ENCODE measurements at places on chromosomes 6 and 20.

DNA sequence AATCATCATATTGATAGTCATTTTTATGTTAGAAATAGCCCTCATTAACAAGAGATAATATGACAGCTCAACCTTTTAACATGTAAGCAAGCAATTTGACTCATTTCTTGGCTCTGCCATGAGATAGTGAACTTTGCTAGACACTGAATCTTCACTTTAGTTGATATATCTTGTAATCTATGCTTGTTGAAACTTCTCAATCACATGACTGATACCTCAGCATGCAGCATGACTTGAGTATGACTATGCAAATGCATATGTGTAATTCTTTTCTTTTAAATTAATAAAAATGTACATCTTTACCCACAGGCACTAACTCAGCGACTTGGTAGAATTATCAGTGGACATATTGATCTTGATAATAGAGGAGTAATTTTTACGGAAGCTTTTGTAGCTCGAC lies 6.6 kb downstream of the UFL1 start:
- DNase-seq: no peak

DNA sequence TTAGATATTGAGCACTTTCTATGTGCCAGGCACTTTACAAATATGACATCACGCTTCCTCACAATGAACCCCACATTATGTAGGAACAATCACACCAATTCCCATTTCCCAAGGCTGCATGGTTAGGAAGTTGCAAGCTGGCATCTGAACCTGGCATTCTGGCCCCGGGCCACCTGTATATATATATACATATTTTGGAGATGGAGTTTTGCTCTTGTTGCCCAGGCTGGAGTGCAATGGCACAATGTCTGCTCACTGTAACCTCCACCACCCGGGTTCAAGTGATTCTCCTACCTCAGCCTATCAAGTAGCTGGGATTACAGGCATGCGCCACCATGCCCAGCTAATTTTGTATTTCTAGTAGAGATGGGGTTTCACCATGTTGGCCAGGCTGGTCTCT lies 30.4 kb downstream of the SRC start:
- DNase-seq: no peak

- no peak for DNase-seq
These were observed 1.9 kb upstream of the CUL9 start for GRCh38 chr6:43180058-43180457.

DNA sequence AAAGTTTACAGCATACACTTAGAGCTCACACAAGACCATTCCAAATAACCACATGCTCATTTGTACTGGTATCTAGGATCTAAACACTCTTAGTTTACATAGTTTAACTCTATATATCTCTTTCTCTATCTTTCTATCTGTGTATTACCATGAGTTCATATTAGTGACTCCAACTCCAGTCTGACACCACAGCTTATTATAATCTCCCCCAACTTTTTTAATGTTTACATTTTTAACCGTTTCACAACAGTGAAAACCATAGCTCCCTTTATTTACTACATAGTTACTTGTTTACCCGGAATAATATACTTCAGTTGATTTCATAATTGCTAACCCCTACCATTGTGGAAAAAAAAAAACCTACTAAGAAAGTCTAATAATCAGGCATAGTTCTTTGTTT lies 362.4 kb upstream of the RGS17 start:
- DNase-seq: no peak

DNA sequence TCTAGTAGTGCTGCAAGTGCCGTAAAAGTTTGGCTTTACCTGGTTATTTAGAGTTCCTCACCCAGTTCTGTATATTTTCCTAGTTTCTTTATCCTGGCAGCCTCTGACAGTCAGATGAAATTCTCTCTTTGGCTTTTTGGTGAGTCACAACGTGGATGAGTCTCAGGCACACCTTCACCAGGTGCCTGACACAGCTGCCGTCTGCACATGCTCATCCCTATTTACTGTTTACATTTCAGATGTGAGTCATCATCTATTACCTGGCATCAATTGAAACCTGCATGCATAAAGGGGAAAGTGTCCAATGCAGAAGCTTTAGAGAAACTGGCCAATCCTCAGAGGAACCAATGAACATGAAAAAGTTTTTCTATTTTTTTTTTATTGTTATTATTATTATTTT lies 33.3 kb upstream of the ADGRF4 start:
- DNase-seq: no peak

- DNase-seq: no peak
These were observed 44.4 kb downstream of the RNGTT start for GRCh38 chr6:88919032-88919431.

DNA sequence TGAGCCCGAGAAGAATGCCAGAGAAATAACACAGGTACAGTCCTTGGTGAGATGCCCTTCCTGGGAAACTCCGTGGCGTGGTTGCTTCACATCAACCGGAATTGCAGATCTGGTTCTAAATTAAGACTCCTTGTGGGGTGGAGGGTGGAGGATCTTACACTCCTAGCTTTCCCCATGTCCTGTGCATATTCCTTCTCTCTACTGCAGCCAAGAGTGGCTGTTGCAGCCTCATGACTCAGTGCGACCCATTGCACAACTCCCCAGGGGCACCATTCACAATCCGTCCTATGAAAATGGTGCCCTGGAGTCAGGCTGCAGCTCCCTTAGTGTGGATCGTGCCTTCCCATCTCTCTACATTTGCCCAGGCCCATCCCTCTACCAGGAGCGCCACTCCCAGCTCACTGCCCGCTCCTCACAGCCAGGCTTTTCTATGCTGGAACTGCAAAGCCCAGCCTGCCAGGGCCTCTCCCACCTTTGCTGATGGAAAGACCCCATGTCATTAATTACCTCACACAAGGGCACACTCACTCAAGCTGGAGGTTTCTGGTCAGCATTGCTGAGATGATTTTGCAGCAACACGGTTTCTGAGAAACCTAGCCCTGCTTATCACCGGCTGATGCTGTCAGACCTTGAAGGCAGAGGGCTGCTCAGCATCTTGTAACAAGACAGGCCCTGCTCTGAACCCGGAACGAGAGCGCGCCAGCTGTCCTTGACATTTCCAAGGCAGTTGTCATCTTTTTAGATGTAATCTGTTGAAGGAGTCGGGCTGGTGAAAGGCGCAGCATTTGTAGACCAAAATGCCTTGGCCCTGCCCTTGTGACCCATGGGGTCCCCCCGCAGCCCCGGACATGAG lies 39.7 kb downstream of the SIRPA start:
- DNase-seq: no peak

GRCh38 chr6:30542915-30543314 lies 13.4 kb downstream of the GNL1 start:
- DNase-seq: no peak

DNA sequence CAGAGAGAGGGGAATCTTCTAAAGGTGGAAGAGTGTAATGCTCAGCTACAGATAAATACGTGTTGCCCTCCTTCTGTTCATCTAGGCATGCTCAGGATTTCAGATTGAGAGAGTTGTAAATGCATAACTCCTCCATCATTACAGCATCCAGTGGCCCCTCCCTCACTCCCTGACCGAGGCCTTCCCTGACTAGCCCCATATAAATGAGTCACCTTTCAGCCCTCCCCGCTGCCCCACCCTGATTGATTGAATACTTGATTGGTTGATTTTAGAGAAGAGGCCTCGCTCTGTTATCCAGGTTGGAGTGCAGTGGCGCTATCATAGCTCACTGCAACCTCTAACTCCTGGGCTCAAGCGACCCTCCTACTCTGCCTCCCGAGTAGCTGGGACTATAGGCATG lies 193.7 kb downstream of the EYA2 start:
- no peak for DNase-seq

- no peak for DNase-seq
These were observed 146.0 kb downstream of the EYA2 start for GRCh38 chr20:47040506-47041125.

DNA sequence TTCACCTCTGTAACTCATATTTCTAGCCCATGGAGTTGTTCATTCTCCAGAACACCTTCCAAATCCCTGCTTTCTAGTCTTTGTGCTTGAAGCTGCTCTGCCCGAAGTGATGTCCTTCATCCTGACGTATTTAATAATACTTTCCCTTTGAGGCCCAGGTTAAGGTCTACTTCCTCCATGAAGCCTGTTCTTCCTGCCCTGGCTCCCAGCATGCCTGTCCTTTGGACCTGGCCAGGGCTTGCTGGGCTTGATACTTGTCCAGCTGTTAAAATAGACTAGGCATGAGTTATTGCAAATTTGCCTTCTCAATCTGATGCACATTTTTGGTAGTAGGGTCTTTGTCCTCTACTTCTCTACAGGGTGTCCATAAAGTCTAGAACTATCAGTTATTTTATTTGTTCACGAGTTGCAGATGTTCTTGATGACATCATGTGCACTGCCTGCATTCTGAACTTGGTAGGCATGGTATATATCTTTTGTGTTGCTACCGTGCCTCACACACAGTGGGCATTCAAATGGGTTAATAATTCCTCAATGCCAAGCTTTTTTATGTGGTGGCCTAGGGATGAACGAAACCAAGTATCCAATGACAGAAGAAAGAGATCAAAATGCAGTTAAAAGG lies 3.1 kb upstream of the MAP7 start:
- DNase-seq: no peak

- DNase-seq: no peak
These were observed 26.5 kb downstream of the GLO1 start for GRCh38 chr6:38676236-38676973.

DNA sequence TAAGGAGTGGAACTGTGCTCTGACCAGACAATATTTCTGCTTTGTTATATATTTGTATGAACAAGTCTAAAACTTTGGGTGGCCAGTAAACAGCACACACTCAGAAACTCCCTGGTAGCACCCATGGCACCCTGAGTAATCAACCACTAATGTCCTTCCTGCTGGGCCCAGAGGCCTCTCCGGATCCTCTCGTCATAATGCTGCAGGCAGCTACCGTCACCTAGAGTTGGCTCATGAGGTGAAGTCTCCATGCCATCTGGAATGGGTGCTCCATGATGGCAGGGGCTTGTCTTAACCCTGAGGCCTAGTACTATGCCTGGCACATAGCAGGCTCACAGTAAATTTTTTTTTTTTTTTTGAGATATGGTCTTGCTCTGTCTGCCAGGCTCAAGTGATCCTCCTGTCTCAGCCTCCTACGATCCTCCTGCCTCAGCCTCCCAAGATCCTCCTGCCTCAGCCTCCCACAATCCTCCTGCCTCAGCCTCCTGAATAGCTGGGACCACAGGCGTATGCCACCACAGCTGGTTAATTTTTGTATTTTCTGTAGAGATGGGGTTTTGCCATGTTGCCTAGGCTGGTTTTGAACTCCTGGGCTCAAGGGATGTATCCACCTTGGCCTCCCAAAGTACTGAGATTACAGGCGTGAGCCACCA lies 3.0 kb upstream of the SDCBP2 start:
- DNase-seq: no peak

GRCh38 chr6:42212442-42212841 lies 5.2 kb downstream of the MRPS10 start:
- no peak for DNase-seq

DNA sequence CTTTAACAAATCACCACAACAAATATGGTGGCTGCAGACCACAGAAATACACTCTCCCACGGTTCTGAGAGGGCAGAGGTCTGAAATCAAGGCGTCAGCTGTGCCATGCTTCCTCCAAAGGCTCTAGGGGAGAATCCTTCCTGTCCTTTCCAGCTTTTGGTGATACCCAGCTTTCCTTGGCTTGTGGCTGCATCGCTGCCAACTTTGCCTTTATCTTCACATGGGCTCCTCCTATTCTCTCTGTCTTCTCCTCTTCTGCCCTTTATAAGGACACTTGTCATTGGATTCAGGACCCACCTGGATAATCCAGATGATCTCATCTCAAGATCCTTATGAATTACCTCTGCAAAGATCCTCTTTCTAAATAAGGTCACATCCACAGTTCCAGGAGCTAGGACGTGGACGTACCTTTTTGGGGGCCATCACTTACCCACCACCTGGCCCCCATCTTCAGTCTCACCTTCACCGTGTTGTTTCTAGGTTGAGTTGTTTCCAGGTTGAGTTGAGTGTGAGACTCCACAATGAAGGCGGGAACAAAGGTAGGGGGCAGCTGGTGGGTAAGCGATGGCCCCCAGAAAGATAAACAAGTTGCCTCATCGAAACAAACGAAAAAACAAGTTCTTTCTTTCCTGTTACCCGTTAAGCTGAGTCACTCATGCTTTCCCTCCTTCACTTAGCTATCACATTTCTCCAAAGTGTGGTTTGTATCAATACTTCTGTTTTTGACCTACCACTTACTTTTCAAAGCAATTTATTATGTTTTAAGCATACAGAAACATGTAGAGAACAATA lies 68.9 kb upstream of the SLC22A16 start:
- no peak for DNase-seq

Data from NT2/D1 (cell line).